Activated CD4-positive, alpha-beta T cell treated with anti-CD3 and anti-CD28 coated beads, Interleukin-2, amount 50 U/mL, for 48 hours (primary cell): ENCODE measurements at places on chromosomes 13 and 19.

GRCh38 chr19:1248786-1249297 lies 459 bp downstream of the MIDN start:
- peak; percentile 81 for DNase-seq

- no peak for DNase-seq
Observed at GRCh38 chr13:110411688-110412059, 104.6 kb downstream of the COL4A2 start.

- peak; percentile 69 for DNase-seq
Observed at GRCh38 chr19:53865918-53866864, 1.5 kb upstream of the MYADM start.

- DNase-seq, result peak; percentile 84
Observed at GRCh38 chr19:38634757-38635482, 12.5 kb upstream of the ACTN4 start.
